Gastrocnemius medialis (tissue), 4 donors: ENCODE measurements at places on chromosomes 7 and 10.

DNA sequence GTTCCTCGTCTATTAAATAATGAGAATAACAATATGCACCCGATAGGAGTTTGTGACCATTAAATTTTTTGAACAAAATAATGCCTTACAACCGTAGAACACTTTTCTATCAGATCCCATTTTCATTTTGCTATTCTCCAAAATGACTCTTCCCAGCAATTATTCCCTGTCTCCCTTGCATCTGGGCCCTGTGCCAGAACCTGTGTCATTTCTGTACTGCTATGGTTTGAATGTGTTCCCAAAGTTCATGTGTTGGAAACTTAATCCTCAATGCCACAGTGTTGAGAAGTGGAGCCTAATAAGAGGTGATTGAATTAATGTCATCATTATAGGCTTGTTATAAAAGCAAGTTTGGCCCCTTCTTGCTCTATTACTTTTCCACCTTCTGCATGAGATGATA is 33.2 kb upstream of the SMNDC1 start:
- no peak for DNase-seq

DNA sequence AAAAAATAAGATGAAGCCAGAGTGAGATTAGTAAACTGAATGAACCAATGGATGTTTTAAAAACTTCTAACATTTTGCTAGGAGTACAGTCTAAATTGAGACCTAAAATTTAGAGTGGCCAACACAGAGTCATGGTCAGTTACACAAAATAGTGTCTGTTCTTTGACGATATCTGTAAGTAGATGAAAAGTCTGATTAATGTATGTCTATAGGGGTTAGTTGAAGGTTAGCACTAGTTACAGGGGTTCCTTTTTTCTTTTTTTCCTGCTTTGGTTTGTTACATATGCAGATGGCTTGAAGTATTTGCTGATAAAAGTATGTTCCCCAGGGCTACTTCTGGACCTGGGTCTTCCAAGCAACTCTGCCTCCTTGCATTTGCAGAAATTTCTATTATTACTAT is 90.1 kb upstream of the MTPN start:
- no peak for DNase-seq

GRCh38 chr7:2019711-2020511 is 212.8 kb downstream of the MAD1L1 start:
- peak; percentile 44 for DNase-seq

DNA sequence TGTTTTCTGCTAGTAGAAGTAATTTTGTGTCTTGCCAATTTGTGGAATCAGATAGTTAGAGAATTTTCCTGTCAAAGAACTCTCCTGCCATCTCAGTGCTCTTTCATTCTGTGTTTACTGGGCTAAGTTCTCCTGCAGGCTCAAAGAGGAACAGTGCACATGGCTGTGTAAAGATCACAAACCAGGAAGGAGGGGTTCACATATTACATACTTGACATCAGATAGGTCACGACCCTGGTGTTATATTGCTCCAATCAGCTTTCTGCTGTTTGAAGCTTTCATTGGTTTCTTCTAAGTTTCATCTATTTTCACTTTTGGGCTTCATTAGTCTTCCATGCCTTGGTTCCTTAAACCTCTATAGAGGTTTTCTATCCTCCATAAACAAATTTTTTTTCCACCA is 13.5 kb upstream of the ELMO1 start:
- no peak for DNase-seq

- no peak for DNase-seq
Measured at GRCh38 chr7:138477081-138477578, 17.1 kb downstream of the TRIM24 start.

DNA sequence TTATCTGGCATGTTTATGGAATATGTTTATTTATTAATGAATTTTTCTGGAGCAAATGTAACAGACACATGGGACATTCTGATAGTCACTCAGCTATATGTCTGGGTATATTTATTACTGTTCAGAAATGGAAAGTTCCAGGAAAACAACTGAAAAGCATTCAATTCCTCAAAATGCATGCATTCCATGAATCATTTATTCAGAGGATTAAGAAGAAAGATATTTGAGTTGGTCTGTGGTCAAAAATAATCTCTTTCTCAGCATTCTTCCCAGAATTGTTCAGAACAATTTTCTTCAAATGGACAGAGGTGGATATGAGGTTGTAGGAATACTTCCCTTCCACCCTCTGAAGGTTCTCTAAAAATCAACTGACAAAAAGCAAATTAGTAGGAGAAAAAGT is 97.6 kb upstream of the ITGB1 start:
- no peak for DNase-seq

DNA sequence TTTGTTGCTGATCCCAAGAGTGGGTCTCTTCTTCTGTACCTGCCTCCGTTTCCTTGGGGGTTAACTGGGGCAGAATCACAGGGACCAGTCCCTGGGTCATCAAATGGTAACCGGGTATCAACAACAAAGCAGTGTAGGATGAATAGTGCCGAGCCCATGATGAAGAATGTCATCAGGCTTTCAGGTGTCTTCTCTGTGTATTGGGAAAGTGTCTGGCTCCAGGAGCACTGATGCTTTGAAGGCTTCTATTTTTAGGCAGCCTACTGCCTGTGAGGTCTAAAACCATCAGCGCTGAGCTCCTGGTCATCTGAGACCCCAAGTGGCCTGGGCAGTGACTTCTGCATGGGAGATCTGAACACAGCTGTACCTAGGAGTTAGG is 48.2 kb upstream of the SHH start:
- DNase-seq = no peak

DNA sequence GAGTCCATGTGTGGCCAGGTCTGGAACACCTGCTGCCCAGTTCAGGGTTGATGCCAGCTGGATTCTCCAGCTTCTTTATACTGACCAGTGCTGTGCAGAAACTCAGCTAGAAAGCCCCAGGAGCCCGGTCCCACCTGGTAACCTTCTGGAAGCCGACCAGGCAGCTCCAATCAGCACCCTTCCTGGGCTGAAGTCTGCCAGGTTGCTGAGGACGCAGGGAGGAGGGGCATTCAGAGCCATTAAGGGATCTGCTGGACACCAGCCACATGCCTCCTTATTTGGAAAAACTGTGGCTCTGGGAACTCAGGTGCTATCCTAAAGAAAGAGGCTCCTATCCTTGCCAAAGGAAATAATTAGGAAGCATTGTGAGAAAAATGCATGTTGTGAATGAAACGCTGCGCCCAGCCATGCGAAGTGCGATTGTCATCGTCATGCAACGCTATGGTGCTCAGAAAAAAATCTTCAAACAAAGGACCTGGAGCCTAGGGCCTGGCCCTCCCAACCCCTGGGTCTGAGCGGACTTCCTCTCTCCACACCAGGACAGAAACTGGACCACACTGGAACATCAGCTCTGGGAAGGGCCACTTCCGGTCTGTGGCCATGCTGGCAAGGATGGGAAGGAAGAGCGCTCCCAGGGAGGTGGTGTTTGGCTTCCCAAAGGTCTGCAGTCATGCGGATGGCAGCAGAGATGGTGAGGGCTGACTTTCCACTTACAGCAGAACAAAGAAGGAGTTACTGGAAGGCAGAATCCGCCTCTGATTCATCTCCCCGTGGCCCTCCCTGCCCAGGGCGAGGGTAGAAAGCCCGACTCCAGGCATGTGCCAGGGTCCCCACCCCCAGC is 90.1 kb downstream of the FAM53B start:
- no peak for DNase-seq

GRCh38 chr10:4456776-4457175 is 369.2 kb upstream of the AKR1E2 start:
- no peak for DNase-seq

GRCh38 chr7:149427096-149427680 is 33.7 kb downstream of the ZNF777 start:
- DNase-seq = no peak

DNA sequence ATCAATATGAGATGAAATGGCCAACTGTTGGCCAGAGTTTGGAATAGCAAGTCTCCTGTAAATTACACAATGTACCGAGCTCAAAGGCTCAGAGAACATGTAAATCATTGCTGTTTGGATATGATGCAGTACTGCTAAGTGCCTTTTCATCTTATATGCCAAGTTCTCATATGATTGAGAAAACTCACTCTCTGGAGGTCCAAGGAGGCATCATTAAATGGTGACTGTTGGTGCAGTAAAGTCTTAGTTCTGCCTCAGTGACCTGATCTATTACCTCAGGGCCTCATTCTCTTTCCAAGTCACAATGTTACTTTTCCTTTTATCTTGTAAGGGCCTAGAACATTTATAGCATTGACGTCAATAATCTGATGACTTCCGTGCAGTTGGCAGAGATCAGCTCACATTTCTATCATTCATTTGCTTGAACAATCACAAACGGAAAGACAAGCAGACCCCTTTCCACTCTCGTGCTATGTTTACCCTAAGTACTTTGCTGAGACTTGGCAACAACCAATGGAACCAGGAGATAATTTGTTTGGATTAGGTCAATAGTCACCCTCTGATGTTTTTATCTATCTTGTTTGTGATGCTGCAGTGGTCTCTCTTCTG is 32.6 kb upstream of the PDK4 start:
- DNase-seq = peak; percentile 31

- no peak for DNase-seq
Measured at GRCh38 chr7:105808703-105809590, 67.5 kb downstream of the ATXN7L1 start.

DNA sequence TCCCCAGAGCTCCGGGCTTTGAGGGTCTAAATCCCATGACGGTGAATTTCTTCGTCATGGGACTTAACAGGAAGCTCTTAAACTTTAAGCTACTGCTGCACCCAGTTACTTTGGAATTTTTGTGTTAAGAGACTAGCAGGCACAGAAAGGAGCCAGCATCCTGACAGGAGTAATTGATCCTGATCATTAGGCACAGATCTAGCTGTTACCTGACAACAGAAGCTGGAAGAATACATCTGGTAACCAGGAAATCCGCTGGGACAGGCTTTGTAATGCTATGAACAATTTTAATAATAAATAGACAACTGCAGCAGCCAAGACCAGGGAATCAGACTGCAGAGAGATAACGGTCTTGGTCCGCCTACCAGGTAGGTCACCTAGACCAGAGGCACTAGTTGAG is 210.9 kb downstream of the DGKI start:
- no peak for DNase-seq

GRCh38 chr10:88831709-88832108 is 19.9 kb downstream of the ANKRD22 start:
- DNase-seq = no peak

DNA sequence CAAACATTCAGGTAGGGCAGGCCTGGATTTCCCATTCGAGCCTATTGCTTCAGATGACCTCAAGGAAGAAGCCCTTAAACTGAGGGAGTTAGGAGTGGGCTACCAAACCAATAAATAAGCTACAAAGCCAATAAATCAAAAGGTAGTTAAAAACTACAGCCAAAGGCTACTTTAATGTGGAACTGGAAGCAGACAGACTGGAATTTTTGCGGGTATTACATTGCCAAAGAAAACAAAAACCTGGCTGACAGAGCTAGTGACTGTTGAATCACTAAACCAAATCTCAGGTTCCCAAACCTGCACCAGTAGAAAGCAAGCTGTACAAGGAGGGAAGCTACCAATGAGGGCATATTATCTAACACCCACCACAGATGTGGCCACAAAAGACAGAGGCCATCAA is 315.6 kb downstream of the GRM8 start:
- DNase-seq = no peak

GRCh38 chr7:134855442-134855841 is 76.0 kb downstream of the CALD1 start:
- DNase-seq = no peak

DNA sequence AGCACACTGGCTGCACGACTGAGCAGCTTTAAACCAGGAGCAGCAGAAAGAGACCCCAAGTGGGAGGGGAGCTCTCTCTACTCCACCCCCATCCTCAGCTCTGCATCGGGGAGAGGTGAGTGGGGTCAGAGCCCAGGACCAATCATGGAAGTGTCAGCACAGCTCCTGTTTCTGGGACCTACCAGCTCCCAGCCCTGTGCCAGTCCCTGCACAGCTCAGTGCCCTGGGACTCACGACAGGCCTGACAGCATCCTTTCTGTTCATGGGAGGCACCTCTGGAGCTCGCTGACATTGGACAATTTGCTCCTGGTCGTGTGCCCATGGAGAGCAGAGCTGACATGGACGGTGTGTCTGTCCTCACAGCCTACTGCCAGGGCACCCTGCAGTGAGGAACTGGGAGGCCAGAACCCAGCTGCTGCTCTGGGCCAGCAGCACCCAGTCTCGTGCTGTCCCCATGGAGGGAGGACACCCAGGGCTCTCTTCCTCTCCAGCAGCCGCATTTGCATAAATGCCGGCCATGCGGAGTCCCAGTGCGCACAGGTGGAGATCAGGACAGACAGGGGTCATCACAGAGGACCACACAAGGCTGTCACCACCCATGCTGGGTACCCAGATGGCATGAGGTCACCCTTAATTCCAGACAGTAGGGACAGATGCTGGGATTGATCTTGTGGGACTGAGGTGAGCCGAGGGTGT is 45.9 kb upstream of the MSMB start:
- no peak for DNase-seq

DNA sequence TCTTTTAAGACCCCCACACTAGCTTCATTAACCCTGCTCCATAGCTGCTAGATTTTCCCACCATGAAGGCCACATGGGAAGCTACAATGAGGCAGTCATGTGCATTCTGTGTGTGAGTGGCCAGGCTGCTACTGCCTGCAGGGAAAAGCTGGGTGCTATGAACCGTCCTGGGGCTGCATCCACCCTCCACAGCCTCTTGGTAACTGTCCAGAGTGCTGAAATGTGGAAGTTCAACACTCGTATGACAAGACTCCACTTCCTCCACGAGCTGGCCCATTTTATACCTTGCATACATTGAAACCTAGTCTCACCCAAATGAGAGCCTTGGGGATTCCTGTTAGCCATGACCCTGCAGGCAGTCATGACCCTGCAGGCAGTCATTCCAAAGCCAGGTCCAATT is 59.4 kb downstream of the CUZD1 start:
- DNase-seq = no peak

- DNase-seq = no peak
Measured at GRCh38 chr7:104272767-104273384, 55.5 kb upstream of the LHFPL3 start.
